ENCODE measurements at places on chromosomes 3 and 15. TPM values are rescaled to one million over a fixed set of nuclear protein-coding genes. Genes with fewer than 3 reads are reported as not detected.

- H3K27ac ChIP-seq = no peak overlapping the region
- H3K27me3 ChIP-seq = no peaks in the 10 kb centered on the region
- DNase-seq = no peak
- H3K36me3 ChIP-seq = no peaks in the 10 kb centered on the region
- H3K4me3 ChIP-seq = no peak overlapping the region
Measured at GRCh38 chr15:34591306-34591705, 7.9 kb upstream of the GOLGA8B start.

DNA sequence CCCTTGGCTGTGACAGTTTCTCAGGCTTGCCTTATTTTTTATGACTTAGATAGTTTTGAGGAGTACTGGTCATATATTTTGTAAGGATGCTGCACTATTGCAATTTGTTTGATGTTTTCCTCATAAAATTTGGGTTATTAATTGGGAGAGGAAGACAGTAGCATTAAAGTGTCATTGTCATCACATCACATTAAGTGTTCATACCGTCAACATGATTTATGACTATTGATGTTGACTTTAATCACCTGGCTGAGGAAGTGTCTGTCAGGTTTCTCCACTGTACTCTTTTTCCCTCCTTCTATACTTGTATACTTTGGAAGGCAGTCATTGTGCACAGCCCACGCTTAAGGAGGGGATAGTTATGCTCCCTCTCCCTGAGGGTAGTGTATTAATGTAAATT, 26.9 kb downstream of the TRIM69 start:
- no peak overlapping the region for H3K27ac ChIP-seq
- H3K4me1 ChIP-seq = no peaks in the 10 kb centered on the region
- no peaks in the 10 kb centered on the region for H3K27me3 ChIP-seq
- H3K4me3 ChIP-seq = no peak overlapping the region

GRCh38 chr3:125207507-125207906, 5.0 kb downstream of the SLC12A8 start:
- H3K4me1 ChIP-seq = no peaks in the 10 kb centered on the region
- peaks cover 4% of the 10 kb centered on the region for H3K27me3 ChIP-seq
- no peaks in the 10 kb centered on the region for H3K36me3 ChIP-seq

DNA sequence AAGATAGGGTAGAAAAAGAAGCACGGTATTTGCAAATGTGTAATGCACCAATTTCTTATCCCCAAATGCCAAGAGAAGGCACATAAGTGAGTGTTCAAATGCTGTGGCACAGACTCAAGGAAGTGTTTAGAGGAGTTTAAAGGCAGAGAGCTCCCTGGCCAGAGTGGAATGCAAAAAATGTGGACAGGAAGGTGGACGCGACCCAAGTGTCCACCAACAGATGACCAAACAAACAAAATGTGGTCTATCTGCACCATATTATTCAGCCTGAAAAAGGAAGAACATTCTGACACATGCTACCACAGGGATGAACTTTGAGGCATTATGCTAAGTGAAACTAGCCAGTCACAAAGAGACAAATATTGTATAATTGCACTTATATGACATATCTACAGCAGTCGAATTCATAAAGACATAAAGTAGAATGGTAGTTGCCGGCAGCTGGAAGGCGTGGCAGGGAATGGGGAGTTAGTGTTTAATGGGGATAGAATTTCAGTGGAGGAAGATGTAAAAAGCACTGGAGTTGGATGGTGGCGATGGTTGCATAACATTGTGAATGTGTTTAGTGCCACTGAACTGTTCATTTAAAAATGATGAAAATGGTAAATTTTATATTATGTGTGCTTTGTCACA, 126.6 kb downstream of the SRGAP3 start:
- H3K4me3 ChIP-seq = no peak overlapping the region

Gene CCR5
- total RNA-seq = 1.9 TPM

DNA sequence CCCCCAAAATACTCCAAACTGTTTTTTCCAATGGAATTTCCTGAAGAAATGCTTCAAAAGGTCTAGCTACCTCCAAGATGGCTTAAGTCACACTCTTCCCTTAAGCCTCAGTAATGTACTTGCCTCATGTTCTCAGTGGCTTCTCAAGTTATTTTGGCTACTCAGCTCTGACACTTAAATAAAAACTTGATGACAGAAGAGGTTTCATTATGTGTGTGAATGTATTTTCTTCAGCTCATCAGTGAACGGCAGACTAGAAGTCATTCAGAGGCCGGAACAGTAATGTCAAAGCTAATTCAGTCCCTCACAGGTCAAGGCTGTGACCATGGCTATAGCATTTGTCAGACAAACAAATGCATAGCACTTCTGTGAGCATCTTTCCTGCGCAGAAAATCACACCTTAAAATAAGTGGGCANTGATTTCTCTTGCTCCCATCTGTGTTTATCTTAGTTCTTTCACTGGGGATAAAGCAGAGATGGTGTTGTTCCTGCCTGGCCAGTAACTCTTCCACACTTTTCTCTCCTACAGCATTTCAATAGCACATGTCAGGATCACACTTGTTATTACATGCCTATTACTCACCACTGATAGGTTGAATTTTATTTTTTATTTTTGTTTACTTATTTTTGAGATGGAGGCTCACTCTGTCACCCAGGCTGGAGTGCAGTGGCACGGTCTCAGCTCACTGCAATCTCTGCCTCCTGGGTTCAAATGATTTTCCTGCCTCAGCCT, 68.5 kb upstream of the PLCL2 start:
- no peaks in the 10 kb centered on the region for H3K36me3 ChIP-seq
- DNase-seq = no peak
- H3K4me1 ChIP-seq = no peaks in the 10 kb centered on the region
- no peaks in the 10 kb centered on the region for H3K27me3 ChIP-seq
- H3K4me3 ChIP-seq = no peak overlapping the region
- no peak overlapping the region for H3K27ac ChIP-seq

DNA sequence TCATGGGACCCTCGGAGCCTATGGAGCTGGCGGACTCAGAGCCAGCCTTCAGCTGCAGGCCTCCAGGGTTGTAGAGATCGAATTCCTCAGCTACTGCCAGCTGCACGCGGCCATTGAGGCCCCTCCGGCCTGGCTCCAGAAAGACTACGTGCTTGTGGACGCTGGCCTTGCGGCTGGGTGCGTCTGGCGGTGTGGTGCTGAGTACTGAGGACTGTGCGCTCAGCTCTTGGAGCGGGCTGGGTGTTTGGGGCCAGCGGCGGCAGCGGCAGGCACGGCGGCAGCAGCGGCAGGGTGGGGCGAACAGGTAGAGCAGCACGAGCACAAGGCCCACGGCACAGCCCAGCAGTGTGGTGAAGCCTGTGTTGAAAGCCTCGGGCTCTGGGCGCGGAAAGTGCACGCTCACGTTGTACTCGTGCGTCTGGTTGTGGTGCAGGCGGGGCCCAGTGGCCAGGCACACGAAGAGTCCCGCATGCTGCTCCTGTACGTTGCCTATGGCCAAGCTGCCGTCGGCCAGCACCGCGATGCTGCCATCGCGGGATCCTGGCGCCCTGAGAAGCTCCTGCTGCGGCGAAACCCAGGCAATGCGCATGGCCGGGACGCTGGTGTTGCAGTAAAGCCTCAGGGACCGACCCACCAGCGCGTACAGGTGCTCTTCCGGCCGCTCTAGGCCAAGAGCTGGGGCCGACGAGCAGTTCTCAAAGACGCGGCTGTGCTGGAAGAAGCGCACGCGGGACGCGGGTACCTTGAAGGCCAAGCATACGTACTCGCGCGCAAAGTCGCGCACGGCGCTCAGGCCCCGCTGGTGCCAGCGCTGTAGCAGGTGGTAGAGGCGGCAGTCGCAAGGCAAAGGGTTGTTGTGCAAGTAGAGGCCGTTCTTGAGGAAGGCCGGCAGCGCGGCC, 1.3 kb downstream of the AMIGO3 start:
- no peak overlapping the region for H3K27ac ChIP-seq
- no peak for DNase-seq
- H3K27me3 ChIP-seq = no peaks in the 10 kb centered on the region
- no peak overlapping the region for H3K4me3 ChIP-seq

DNA sequence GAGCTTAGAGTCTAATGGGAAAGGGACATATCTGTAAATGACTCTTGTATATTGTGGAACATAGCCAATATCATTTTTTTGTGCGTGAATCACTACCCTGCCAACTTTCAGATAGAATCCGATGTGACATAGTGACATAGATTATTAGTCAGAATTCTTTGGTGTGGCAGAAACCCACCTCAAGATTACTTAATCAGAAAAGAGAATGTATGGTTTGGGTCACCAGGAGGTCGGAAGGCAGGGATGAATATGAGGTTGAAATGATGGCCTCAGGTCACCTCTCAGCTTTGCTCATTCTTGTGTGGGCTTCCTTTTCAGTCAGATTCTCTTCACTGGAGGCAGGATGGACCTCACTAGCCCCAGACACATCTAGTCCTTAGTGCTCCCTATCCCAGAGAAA, 41.4 kb downstream of the SNAPC5 start:
- H3K27me3 ChIP-seq = no peaks in the 10 kb centered on the region
- no peaks in the 10 kb centered on the region for H3K4me1 ChIP-seq
- no peak for DNase-seq

Gene HIGD2B
- total RNA-seq = not detected

Gene TAMM41
- total RNA-seq = 20.5 TPM

GRCh38 chr3:11712646-11713045, 68.9 kb upstream of the VGLL4 start:
- no peak overlapping the region for H3K4me3 ChIP-seq
- DNase-seq = no peak
- no peaks in the 10 kb centered on the region for H3K36me3 ChIP-seq

DNA sequence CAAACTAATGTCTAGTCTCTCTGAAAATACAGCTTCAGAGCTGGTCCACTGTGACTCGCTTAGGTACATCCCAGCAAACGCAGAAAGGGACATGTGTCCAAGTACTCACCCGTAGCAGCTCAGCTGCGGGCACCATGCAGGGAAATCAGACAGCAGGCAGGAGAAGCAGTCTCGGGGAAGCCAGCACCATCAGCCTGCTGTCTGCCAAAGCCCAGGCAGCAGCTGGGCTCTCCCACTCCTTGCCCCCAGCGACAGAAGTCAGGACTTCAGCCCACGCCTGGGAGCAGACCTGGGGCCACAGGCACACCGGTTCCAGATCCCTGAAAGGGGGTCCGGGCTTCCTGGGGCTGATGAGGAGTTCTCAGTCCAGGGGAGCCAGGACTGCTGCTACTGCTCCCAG, 34.9 kb downstream of the SEMA5B start:
- no peaks in the 10 kb centered on the region for H3K36me3 ChIP-seq
- H3K4me3 ChIP-seq = no peak overlapping the region
- no peaks in the 10 kb centered on the region for H3K27me3 ChIP-seq
- H3K4me1 ChIP-seq = no peaks in the 10 kb centered on the region
- no peak for DNase-seq

Gene MTFMT
- 22.1 TPM for total RNA-seq

Gene PPP4R2
- total RNA-seq = 60.3 TPM

GRCh38 chr3:6248528-6248927, 612.4 kb upstream of the GRM7 start:
- no peak overlapping the region for H3K4me3 ChIP-seq
- no peaks in the 10 kb centered on the region for H3K27me3 ChIP-seq
- no peak for DNase-seq
- H3K27ac ChIP-seq = no peak overlapping the region
- no peaks in the 10 kb centered on the region for H3K36me3 ChIP-seq
- H3K4me1 ChIP-seq = no peaks in the 10 kb centered on the region

DNA sequence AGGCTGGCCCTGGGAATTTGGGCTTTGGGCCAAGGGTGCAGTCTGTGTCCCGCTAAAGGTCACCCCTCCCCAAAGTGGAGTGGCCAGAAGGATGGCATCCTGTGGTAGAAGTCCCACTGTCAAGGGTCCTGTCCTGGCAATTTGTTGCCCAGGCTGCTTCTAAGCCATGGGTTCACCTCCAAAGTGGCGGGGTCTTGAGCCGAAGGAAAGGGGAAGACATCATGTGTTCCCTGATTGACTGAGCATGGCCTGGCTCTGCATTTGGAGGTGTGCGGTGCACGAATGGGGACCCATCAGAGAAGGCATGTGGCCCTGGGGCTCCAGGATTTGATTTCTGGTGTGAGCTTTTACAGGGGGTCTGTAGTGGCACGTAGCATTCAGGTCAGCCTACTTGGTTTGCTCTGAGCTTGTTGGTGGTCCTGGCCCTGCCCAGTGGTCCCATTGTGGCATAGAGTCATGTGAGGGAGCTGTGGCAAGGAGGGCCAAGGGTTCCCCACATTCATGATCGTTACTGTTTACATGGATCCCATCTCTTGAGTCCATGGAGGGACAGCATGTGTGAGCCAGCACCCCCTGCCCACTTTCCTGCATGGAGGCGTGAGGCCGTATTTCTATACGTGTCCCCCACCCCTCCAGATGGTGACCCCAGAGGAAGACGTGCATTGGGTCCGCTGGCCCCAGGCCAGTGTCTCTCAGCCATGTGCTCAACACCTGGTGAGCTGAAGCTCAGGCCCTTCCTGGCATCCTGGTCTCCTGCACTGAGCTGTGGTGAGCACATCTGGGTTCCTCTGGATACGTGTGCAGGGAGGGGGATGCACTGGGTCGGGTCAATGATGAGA, 225.1 kb downstream of the SNRPN start:
- H3K4me1 ChIP-seq = no peaks in the 10 kb centered on the region
- H3K4me3 ChIP-seq = no peak overlapping the region
- H3K36me3 ChIP-seq = no peaks in the 10 kb centered on the region
- H3K27me3 ChIP-seq = no peaks in the 10 kb centered on the region
- no peak for DNase-seq

DNA sequence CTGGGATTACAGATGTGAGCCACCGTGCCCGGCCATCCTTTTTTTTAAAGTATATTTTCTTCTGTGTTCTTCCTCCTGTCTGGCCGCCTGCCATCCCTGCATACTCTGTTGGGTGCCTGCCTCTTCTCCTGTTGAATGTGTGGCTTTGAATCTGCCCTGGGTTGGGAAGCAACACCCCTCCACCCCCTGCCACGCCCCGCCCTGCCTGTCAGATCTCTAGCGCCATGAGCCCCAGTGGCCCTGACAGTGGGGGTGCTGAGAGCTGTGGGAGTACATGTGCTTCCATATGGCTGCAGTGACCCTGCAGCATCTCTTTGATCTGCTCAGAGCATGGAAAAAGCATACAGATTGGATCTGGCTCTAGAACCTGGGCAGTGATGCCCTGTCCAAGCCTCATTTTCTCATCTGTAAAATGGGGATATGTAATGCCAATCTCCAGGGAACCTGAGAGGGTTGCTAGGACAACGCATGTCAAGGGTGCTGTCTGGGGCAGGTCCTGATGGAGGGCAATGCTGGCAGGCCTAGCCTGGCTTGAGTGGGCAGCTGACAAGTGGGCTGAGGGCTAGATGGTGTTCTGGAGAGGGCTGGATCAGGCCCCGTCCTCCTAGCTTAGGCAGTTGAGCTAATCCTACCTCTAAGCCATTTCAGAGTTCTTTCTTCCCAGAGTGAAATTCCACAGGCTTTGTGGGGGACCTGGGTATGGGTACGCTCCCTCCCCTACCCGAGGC, 23.9 kb downstream of the CCDC13 start:
- no peak overlapping the region for H3K27ac ChIP-seq
- no peaks in the 10 kb centered on the region for H3K27me3 ChIP-seq
- no peaks in the 10 kb centered on the region for H3K4me1 ChIP-seq
- DNase-seq = no peak
- no peak overlapping the region for H3K4me3 ChIP-seq

DNA sequence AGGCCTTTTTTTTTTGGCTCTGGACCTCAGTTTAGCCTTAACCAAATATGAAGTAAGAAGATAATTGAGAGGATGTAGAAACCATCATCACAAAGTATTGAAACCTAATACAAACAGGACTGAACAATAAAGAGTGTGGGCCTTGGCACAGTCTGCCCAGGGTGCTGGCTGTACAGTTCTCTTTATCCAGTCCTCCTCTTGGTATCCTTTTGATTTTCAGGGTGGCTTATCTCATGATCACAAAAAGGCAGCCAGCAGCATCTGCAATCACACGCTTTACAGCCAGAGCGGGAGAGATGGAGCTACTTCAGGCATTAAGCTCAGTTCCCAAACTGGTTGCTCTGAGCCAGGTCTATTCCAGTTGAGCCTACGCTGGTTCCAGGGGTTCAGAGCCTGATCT, 239.7 kb downstream of the RPLP1 start:
- no peak for DNase-seq
- H3K36me3 ChIP-seq = no peaks in the 10 kb centered on the region
- no peaks in the 10 kb centered on the region for H3K27me3 ChIP-seq
- H3K4me1 ChIP-seq = no peaks in the 10 kb centered on the region
